Sigmoid colon (tissue), 7 donors: ENCODE measurements at places on chromosomes 3 and 15. TPM values are rescaled to one million over a fixed set of nuclear protein-coding genes. Genes with fewer than 3 reads are reported as not detected.

DNA sequence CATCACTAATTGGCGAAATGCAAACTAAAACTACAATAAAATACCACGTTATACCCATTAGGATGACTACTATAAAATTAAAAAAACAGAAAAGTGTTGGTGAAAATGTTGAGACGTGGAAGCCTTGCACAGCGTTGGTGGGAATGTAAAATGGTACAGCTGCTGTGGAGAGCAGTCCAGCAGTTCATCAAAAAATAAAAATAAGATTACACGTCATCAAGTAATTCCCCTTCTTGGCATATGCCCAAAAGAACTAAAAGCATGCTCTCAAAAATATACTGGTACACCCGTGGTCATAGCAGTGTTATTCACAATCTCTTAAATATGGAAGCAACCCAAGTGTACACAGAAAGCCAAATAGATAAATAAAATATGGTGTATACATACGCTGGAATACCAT is 71.8 kb upstream of the NDN start:
- H3K36me3 ChIP-seq: no peaks in the 10 kb centered on the region
- H3K4me1 ChIP-seq: no peaks in the 10 kb centered on the region
- H3K27me3 ChIP-seq: no peaks in the 10 kb centered on the region
- no peak overlapping the region for H3K27ac ChIP-seq
- no peak overlapping the region for H3K4me3 ChIP-seq

DNA sequence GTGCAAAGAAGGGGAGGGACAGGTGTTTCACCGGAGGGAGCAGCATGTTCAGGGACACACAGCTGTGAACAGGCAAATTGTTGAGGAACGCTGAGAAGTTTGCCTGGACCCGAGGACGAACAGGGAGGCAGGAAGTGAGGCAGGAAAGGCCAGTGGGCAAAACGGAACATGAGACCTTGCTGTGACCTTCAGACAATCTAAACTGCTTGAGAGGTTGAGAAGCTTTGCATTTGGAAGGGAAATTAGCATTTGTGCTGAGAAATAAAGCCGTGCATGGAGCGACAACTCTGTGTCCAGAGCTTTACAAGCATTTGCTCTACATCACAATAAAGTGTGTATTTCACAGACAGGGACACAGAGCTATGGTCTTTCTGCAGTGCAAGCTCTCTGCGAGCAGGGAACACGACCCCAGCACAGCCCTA is 47.9 kb downstream of the CDC25A start:
- DNase-seq: no peak
- H3K4me1 ChIP-seq: no peaks in the 10 kb centered on the region
- no peak overlapping the region for H3K27ac ChIP-seq
- no peaks in the 10 kb centered on the region for H3K27me3 ChIP-seq
- H3K36me3 ChIP-seq: no peaks in the 10 kb centered on the region
- no peak overlapping the region for H3K4me3 ChIP-seq

GRCh38 chr3:138092023-138092422 is 23.4 kb downstream of the DZIP1L start:
- no peak for DNase-seq
- H3K36me3 ChIP-seq: peaks cover 22% of the 10 kb centered on the region
- H3K27me3 ChIP-seq: no peaks in the 10 kb centered on the region
- no peak overlapping the region for H3K27ac ChIP-seq
- H3K4me3 ChIP-seq: no peak overlapping the region

DNA sequence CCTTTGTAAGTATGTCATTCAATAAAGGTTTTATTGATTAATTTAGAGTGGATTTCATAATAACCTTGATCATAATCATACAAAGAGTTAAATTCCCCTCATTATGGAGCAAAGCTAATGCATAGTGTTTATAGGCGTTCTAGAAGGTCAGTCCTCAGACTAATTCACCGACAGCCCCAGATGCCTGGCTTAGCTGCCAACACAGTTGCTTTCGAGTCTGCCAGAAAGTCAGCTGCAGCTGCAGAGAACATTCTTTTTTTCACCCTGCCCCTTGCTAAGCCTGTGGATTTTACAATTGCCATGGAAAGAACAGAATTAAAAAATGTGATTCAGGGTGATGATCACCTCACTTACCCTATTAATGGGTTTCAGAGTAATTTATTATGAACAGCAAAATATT is 21.2 kb downstream of the CADM2 start:
- H3K27ac ChIP-seq: no peak overlapping the region
- no peaks in the 10 kb centered on the region for H3K36me3 ChIP-seq
- H3K4me1 ChIP-seq: no peaks in the 10 kb centered on the region
- no peak for DNase-seq

DNA sequence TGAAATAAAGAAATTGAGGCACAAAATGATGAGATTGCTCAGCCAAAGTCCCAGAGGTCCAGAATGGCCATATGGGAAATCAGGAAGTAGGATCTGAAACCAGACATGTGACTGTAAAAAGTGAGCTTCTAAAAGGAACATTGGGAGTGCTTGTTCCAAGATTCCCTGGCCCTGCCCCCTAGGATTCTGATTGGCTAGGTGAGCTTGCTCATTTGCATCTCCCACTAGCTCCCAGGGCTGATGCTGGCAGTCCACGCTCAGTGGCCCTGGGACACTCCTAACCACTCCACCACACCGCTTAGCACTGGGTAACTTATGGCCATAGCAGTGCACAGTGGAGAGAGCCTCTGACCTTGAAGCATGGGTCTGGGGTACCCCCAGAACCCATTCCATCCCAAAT is 326.7 kb downstream of the NTRK3 start:
- H3K27me3 ChIP-seq: no peaks in the 10 kb centered on the region
- no peak overlapping the region for H3K27ac ChIP-seq
- DNase-seq: no peak

DNA sequence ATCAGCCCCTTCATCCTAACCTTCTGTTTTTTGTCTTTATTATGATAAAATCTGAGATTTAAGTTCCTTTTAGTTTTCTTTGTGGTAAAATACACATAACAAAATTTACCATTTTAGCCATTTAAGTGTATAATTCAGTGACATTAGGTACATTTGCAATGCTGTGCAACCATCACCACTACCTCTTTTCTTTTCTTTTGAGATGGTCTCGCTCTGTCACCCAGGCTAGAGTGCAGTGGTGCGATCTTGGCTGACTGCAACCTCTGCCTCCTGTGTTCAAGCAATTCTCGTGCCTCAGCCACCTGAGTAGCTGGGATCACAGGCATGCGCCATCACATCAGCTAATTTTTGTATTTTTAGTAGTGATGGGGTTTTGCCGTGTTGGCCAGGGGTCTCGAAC is 6.2 kb upstream of the RAB11A start:
- no peak overlapping the region for H3K4me3 ChIP-seq
- no peaks in the 10 kb centered on the region for H3K4me1 ChIP-seq
- H3K27ac ChIP-seq: no peak overlapping the region
- no peak for DNase-seq
- H3K27me3 ChIP-seq: no peaks in the 10 kb centered on the region
- no peaks in the 10 kb centered on the region for H3K36me3 ChIP-seq

DNA sequence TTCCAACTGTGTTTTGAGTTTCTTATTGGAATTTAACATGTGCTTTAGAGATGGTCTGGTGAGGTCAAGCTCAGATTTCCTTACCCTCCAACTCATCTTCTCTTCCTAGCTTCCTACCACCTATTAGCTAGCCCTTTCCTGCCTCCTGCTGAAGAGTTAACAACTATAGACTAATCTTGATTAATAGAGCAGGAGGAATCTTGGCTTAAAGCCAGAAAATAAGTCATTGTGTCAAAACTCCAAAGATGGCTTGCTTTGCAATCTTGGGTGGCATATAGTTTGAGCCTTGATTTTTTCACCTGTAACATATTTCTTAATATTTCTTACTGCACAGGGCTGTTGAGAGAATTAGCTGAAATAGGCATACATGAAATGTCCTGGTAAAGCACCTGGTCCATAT is 27.3 kb downstream of the BCL2L10 start:
- H3K4me3 ChIP-seq: no peak overlapping the region
- no peaks in the 10 kb centered on the region for H3K27me3 ChIP-seq
- no peak overlapping the region for H3K27ac ChIP-seq

DNA sequence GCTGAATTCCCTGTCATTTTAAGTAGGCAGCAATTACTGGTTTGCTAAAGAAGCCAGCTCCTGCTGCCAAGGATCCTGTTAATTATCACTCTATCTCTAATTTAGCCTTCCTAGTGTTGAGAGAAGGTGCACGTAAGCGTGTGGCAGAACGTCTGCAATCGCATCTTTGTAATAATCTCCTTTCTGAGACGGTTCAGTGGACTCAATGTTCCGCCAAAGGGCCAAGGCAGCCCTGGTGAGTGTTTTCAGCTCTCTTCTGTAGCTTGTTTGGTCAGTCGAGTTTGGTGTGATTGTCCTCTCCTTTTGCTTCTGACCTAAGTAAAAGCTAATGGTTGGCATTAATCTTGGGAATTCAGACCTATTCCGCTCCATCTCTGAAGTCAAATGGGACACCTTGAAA is 24.2 kb downstream of the MITF start:
- peak overlapping the region; percentile 68 for H3K27ac ChIP-seq
- peak overlapping the region; percentile 4 for H3K4me3 ChIP-seq
- no peaks in the 10 kb centered on the region for H3K36me3 ChIP-seq
- peak; percentile 74 for DNase-seq

DNA sequence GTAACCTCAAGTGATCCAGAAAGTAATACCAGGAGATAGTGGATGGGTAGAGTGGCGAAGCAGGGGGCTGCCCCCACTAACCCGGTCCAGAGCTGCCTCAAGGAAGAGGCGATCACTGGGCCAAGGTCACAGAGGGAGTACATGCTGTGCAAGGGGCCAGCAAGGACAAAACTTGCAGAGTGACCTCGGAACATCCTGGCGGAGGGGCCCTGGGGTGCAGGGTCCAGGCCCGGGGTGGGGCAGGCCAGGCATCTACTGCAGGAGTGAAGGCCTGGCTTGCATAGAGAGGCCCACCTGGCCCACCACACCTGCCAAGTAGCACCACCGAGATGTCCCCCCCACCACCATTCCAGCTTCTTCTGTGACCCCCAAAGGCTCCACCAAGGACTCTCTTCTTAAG is 17.6 kb downstream of the IQSEC1 start:
- H3K36me3 ChIP-seq: no peaks in the 10 kb centered on the region
- H3K4me3 ChIP-seq: no peak overlapping the region
- no peak for DNase-seq
- H3K27me3 ChIP-seq: no peaks in the 10 kb centered on the region
- H3K4me1 ChIP-seq: no peaks in the 10 kb centered on the region

- H3K4me3 ChIP-seq: no peak overlapping the region
- no peaks in the 10 kb centered on the region for H3K27me3 ChIP-seq
- DNase-seq: no peak
- no peaks in the 10 kb centered on the region for H3K36me3 ChIP-seq
- peaks cover 5% of the 10 kb centered on the region for H3K4me1 ChIP-seq
- no peak overlapping the region for H3K27ac ChIP-seq
Measured at GRCh38 chr3:52310861-52311575, 5.1 kb upstream of the DNAH1 start.

DNA sequence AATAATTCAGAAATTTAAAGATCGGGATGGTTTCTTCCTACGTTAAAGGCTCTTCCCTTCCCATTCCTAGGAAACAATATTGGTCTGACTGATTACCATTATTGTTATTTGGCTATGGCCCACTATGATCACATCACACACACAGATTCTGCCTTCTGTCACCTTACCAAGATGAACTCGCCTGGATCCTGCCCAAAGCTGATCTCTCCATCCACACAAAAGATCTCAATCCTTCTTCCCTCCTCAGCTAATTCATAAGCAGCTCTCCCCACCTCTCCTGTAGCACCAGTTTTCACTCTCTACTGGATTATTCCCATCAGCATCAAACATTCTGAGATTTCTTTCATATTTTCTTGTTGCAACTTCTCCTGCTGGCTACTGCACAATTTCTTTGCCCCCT is 25.0 kb downstream of the PLCL2 start:
- no peaks in the 10 kb centered on the region for H3K27me3 ChIP-seq
- no peak overlapping the region for H3K4me3 ChIP-seq
- no peaks in the 10 kb centered on the region for H3K4me1 ChIP-seq

DNA sequence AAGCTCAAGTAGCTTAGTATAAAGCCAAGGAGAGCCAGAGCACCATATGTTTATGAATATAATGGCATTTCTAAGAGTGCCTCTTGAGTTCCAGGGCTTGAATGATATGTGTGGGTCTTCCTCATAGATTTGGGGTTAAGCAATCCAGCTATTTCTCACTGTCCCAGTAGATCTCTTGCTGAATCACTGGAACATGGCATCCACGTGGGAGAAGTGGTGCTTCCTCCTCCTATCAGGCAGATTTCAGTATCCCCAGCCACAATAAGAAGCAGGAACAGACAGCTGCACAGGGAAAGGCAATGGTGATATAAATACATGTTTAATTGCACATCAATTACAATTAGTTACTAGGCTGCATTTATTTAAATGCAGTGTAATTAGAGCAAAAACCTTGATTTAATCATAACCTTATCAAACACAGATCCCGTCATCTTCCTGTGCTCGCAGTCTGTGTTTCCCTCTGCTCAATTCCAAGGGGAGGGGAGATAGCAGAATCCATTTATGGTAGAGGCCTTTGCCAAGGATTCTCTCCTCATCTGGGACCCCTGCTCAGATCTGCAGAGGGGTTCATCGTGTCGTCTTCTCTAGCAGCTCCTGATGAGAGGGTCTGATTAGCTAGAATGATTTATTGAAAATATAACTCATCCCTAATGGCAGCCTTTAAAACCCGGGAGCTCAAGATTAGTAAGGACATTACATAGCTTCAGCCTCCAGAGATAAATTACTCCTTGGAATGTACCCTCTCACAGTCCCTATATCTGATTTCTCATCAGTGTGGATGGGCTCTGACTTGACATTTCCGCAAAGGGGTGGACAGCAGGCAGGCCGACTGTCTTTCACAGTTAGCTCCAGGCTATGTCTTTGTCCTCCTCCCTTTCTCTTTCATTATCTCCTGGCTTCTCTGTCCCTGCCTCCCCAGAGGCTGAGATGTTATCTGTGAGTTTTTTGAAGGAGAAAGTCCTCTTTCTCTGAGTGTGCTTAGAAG is 775.9 kb downstream of the AGBL1 start:
- no peaks in the 10 kb centered on the region for H3K4me1 ChIP-seq
- H3K4me3 ChIP-seq: no peak overlapping the region
- no peak overlapping the region for H3K27ac ChIP-seq
- H3K27me3 ChIP-seq: no peaks in the 10 kb centered on the region

GRCh38 chr3:69451594-69451993 is 65.7 kb upstream of the FRMD4B start:
- no peak overlapping the region for H3K4me3 ChIP-seq
- no peak for DNase-seq
- H3K27me3 ChIP-seq: no peaks in the 10 kb centered on the region
- H3K4me1 ChIP-seq: peaks cover 13% of the 10 kb centered on the region
- no peaks in the 10 kb centered on the region for H3K36me3 ChIP-seq

DNA sequence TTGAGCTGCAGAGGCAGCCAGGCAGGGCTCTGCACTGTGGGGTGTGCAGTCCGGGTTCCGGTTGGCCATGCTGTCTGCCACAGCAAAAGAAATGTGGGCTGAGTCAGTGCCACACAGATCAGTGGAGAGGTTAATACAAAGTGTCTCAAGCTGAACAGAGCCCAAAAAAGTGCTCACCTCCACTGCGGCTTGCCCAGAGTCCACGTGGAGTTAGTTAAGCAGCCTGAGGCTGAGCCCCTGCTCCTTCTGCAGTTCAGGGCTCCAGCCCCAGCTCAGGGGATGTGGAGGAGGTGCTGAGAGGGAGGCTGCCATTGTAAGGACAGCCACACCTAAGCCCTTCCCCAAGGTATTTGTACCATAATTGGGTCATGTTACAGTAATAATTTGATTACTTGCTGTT is 85.3 kb downstream of the LRRK1 start:
- H3K4me1 ChIP-seq: peaks cover 20% of the 10 kb centered on the region
- no peak overlapping the region for H3K27ac ChIP-seq
- H3K4me3 ChIP-seq: no peak overlapping the region
- no peaks in the 10 kb centered on the region for H3K27me3 ChIP-seq
- H3K36me3 ChIP-seq: no peaks in the 10 kb centered on the region

The GATA2 gene
- 3.5 TPM for total RNA-seq

The RAD51 gene
- not detected for total RNA-seq

The DLL4 gene
- total RNA-seq: 4.3 TPM

The TMEM266 gene
- total RNA-seq: not detected
